ENCODE measurements at places on chromosomes 13 and 19.

- no peak for DNase-seq
Observed at GRCh38 chr13:73467125-73467524, 408.3 kb downstream of the KLF5 start.

- DNase-seq, result no peak
Observed at GRCh38 chr19:35565016-35565856, 1.8 kb upstream of the ATP4A start.

GRCh38 chr13:83449668-83450395, 432.4 kb downstream of the SLITRK1 start:
- no peak for DNase-seq

DNA sequence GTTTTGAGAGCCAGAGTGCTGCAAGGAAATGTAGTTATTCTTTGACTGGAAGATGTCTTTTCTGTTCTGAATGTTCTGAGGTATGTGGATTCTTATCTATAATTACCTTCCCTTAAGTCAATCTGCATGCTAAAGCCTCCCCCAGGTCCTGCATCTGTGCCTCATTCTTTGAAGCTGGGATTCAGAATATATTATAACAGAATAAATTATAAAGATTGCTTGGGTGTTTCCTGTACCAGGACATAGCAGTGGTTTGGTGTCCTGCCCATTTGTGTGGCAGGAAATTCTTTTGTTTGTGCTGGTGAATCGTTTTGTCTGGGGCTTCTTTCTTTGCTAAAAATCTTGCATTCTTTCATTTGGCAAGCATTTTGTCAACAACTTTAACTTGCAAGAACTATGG, 60.2 kb downstream of the ITGBL1 start:
- DNase-seq, result no peak

Measured in GM18507 (cell line).